Esophagus squamous epithelium (tissue), 5 donors: ENCODE measurements at places on chromosomes 2 and 18.

DNA sequence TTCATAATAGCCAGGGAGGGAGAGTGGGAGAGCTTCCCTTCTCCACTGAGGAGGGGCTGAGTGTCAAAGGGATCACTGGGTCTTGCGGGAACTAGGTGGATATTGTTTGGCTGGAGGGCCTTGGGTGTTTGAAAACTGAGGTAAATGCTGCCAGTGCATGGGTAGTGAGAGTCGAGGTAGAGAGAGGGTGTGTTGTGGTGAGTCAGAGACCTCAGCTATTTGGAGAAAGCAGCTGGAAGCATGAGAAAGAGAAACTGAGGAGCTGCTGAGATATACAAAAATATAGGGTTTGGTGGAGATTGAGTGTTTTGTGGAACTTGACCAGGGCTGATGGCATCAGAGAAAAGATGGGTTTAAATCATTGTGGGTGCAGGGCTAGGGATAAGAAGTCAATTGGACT, 127.0 kb upstream of the CCDC195 start:
- no peak for DNase-seq

- DNase-seq: no peak
These were observed 13.5 kb downstream of the SLC30A3 start for GRCh38 chr2:27249159-27249890.

GRCh38 chr2:84938194-84938879, 32.6 kb upstream of the KCMF1 start:
- DNase-seq: no peak

GRCh38 chr2:102139851-102140250, 2.7 kb upstream of the IL1R1 start:
- no peak for DNase-seq

GRCh38 chr2:234708717-234709116, 211.8 kb upstream of the ARL4C start:
- no peak for DNase-seq

GRCh38 chr2:69945441-69945840, 16.0 kb downstream of the ASPRV1 start:
- DNase-seq: no peak
